Lower lobe of right lung (tissue), 2 donors: ENCODE measurements at places on chromosomes 12 and 14.

DNA sequence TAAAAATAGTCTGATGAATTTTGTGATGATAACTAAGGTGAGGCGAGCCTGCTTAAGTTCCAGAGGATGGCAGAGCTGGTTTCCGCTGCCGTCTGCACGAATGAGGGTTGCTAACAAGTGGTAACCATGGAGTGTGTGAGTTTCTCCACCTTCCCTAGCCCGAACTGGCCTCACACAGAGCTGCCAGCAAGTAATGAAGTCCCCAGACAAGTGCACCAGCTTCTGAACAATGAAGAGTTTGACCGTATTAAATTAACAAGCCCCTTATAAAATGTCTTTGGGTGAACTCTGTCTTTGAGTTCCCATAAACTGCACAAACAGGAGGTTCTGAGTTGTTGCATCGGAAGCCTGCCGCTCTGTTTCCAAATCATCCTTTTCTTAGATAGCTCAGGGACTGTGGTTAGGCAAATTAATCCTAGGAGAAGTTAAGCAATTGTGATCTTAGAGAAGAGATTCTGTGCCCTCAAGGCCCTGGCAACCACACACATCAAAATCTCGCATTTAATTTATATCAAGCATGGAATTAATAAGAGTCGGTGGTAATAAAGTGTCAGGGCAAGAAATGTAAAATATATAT lies 274.1 kb upstream of the DAAM1 start:
- no peak for DNase-seq

- DNase-seq, result no peak
These were observed 11.8 kb downstream of the MTERF2 start for GRCh38 chr12:106975098-106975497.

- no peak for DNase-seq
These were observed 75.1 kb downstream of the FERMT2 start for GRCh38 chr14:52875707-52876106.

- DNase-seq, result no peak
These were observed 14.2 kb downstream of the ESR2 start for GRCh38 chr14:64279704-64280668.

DNA sequence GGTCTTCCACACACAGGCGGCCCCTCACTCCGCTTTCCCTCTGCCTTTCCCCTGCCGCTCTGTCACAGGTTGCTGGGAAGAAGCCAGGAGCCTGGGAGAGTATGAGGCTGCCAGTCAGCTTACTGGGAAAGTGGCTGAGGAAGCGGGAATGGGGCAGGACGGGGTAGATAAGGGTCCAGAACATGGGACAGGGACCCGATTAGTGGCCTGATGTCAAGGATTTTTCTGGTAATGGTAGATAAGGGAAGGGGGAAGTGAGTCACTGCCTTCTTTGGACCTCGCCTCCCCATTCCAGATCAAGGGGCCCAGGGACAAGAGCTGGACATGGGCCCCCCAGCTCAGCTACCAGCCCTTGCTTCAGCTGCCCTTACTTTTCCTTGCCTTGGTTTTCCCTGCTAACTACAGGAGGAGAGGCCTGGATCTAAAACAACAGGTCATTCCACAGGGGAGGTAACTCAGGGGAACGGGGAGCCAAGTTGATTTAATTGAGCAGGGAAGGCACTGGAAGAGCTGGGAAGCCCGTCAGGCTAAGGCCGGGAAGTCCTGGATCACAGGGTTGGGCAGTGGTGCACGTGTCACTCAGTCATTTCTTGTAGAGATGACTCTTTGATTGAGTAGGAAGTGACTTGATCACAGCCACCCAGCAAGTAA lies 3.5 kb upstream of the LPAR5 start:
- no peak for DNase-seq

DNA sequence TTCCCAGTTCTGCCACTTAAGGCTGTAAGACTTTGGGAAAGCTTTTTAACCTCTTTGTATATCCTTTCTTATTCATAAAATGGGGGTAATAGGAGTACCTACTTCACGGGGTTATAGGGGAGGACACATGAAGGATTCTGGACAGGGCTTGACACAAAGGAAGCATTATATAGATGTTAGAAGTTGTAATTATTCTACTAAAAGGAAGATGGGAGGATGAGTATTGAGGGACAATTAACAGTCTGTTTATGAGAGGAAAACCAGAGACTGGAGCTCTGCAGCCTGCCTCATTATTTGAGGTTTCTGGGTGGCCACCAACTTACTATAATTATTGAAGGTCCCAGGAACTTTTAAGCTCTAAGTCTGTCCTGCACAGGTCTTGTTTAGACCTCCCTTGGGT lies 34.0 kb downstream of the PELI2 start:
- no peak for DNase-seq

DNA sequence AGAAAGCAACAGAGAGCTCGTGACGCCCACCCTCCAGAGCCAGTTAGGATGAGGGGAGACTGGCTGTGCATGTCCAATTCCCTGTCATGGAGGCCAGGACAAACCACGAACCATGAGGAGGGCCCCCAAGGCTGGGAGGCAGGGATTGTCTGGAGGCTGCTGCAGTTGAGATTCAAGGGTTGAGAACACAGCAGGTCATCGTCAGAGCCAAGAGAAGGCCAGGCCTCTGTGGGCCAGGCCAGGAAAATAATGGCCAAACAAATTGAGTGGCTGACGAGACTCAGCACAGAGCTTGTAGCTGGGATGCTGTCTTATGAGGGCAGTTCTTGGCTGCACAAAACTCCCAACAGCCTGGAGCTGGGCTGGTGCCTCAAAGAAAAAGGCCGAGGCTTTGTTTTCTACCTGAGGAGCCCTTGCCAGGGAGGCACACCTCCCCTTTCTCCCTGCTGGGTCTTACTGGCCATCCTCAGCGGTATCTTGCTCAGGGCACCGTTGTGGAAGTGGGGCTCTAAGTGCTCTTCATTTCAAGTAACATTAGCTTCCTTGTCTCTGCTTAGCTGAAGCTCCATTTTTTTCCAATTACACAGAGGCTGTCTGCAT lies 665.9 kb downstream of the BCL11B start:
- no peak for DNase-seq

GRCh38 chr14:61631045-61631687 lies 64.1 kb upstream of the HIF1A start:
- no peak for DNase-seq

DNA sequence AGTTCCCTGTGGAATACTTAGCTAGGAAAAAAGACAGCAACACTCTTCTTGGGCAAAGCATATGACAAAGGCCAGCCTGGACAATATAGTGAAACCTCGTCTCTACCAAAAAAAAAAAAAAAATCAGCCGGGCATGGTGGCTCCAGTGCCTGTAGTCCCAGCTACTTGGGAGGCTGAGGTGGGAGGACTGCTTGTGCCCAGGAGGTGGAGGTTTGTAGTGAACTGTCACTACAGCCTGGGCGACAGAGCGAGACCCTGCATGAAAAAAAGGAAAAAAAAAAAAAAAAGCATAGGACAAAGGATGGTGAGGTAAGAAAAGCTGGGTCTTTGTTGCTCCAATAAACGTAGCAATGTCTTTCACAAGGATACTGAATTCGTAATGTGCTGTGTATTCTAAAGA lies 1.1 kb downstream of the TXNDC16 start:
- no peak for DNase-seq

- no peak for DNase-seq
These were observed 361.9 kb downstream of the BCL11B start for GRCh38 chr14:98910061-98910460.

DNA sequence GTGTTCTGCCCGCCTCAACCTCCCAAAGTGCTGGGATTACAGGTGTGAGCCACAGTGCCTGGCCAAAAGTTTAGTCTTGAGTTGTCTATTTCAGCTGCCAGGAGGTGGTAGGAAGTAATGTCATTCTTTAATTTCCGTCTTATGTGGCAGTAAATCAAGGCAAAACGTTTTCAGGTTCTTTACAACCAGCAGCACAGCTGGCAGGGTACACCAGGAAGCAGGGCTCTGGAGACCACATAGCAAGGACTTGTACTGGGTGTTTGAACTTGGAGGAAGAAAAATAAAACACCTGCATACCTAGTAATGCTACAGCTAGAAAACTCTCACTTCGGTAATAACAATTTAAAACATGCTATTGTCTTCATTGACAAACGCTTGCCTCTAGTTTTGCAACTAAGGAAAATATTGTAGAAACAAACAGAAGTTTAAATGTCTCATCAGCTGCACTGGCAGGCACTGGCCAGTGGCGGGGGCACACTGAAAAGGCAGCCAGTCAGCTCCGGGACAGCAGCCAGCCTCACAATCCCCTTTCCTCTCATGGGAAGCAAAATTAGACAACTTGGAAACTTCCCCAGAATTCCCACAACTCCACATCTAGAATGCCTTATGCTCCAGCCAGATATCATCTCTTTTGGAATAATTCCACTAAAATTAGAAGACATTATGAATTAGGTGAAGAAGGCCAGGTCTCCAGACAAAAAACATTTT lies 72.2 kb downstream of the CLIP1 start:
- no peak for DNase-seq

DNA sequence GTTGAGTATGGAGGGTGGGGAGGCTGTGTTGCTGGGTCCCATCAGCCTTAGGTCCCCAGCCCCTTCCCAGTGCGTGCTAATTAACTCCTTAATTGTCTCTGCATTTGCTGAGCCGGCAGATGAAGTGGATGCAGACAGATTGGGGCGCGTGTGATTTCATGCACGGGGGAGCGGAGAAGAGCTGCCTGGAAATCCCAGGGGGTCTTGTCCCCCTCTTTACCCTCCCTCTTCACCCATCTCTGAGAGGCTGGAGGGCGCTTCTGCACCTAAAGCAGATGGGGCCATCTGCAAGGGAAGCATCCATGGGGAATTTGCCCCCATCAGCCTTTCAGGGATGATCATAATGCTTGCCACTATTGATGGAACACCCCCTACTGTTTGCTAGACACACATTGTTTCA lies 4.4 kb upstream of the ASIC1 start:
- DNase-seq, result peak; percentile 4

DNA sequence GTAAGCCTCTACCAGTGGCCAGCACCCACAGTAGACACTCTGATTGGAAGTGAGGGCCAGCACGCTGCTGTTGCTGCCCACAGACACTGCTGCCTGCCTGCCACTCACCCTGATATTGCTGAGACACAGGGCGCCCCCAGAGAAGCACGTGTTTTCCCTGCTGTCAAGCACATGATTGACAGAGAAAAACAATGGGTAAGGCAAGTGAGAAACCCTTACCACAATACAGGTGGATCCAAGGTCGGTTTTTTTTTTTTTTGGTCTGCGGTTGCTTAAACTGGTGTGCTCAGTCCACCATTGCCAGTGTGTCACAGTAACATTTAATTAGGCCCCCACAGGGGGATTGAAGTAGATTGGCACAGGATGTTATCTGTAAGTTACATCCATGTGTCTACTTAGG lies 65.9 kb downstream of the WDR20 start:
- DNase-seq, result no peak

GRCh38 chr12:13504074-13504473 lies 307.5 kb downstream of the EMP1 start:
- no peak for DNase-seq

GRCh38 chr14:48584031-48584430 lies 908.6 kb upstream of the MDGA2 start:
- DNase-seq, result no peak

DNA sequence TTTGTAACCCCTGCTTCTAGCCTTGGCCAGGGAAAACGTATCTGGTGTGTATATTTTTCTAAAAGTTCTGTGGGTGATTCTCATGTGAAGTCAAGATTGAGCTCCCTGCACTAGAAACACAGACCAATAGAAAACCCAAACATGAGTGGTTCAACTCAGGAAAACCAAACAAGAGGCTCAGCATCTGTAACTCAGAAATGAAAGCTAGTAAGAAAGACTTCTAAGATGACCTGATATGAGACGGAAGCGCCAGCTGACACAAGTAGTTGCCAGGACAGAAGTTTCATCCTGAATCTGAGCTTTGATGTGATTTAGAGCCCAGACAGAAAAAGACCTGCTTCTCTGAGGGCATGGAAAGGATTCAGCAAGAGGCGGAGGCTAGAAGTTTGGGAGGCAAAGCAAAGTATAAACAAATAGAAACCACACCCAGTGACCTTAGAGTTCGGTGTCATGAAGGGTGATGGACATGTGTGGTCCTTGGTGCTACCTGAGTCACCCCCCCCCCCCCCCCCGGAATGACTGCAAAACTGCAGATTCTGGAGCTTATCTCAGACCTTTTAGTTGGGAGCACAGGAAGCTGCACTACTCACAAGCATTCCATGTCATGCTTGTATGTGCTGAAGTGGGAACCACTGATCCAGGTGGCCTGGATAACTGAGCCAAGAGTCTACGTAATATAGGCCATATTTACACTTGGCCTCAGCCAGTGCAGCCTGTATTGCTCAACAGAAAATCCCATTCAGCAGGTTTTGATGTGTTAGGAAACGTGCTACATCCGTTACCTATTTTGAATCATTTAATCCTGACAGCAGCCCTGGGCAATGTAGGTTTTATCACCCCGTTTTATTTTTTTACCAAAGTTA lies 191.3 kb downstream of the ANO6 start:
- DNase-seq, result no peak

DNA sequence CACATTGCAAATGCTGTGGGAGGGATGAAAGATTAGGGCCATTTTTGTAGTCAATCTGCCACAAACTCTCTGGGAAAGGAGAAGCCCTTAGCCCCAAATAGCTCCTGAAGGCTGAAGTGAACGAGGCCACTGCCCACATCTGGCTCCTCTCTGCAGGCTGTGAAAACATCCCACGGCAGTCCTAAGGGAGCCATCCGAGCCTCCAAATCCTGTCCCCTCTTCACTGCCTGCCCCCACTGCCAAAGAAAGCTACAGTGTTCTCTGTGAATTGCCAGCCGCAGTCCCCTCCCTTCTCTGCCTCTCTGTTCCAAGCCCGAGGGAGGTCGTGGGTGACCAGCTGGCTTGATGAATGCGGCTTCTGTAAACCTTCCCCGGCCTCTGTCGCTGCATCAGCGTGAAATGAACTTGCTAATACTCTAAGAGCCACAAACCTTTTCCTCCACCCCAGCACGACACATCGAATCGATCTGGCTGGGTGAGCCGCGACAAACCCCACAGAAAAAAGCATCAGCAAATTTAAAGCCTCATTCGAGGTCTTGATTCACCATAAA lies 180.7 kb upstream of the NRXN3 start:
- no peak for DNase-seq

DNA sequence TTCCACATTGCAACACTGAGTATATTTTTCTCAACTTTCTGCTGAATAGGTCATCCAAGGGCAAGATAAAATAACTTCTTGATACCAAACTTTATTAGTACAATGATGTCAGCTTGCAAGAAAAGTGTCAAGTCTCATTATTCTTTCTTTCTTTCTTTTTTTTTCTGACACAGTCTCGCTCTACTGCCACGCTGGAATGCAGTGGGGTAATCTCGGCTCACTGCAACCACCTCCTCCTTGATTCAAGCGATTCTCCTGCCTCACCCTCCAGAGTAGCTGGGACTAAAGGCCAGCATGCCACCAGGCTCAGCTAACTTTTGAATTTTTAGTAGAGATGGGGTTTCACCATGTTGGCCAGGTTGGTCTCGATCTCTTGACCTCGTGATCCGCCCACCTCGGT lies 523.4 kb downstream of the FSCB start:
- DNase-seq, result no peak
